ENCODE measurements at places on chromosomes 12 and 14.

DNA sequence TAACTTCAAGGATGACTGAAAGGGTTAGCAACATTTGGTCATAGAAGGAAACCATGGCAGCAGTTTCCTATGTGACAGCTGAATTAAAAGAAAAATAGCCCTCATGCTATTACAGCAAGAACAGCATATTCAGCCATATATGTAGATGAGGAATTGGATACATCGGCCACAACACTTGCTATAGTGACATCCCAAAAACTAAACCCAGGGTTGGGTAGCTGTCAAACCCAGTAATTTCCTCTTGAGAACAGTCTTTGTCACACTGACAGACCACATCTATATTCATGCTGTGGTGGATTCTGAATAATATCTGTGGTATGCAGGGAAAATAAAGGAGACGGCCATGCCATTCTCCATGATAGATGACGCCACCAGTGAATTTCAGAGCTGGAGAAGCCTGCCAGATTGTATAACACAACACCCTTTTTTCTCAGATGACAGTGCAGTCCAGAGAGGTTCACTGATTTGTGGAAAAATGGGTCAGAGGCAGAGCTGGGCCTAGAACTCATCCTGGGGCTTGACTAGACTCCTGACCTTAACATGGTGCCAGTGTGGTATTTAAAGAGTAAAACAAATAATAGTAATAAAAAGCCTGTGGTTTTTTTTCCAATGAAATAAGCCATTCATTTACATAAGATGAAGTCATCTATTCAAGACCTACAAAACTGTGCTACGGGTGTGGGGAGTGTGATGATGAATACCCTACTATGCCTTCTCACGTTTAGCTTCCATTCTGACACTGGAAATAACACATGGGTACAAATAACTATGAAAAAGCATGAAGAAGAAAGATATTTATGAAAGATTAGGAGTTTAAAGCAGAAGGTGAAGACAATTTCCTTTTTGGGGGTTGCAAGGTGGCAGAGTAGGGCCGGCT, 32.3 kb downstream of the EFCAB11 start:
- no peak for DNase-seq

GRCh38 chr12:64269161-64269560, 47.1 kb upstream of the KICS2 start:
- DNase-seq, result no peak

GRCh38 chr14:81455390-81455789, 55.3 kb upstream of the STON2 start:
- no peak for DNase-seq

- DNase-seq, result no peak
These were observed 20.8 kb downstream of the SNRNP35 start for GRCh38 chr12:123478762-123479161.

DNA sequence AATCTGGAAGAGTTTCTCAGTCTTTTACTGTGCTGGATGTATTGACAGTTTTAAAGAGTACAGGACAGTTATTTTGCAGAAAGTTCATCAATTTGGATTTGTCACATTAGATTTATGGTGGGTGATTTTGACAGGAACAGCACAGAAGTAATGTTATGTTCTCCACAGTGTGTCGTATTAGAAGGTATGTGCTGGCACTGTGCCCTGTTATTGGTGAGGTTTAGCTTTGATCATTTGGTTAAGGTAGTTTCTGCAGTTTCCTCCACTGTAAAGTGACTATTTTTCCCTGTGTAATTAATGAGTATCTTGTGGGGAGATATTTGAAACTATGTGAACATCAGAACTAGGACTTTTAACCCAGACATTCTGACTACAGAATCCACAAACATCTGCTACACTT, 308.5 kb upstream of the TBX3 start:
- DNase-seq, result no peak

DNA sequence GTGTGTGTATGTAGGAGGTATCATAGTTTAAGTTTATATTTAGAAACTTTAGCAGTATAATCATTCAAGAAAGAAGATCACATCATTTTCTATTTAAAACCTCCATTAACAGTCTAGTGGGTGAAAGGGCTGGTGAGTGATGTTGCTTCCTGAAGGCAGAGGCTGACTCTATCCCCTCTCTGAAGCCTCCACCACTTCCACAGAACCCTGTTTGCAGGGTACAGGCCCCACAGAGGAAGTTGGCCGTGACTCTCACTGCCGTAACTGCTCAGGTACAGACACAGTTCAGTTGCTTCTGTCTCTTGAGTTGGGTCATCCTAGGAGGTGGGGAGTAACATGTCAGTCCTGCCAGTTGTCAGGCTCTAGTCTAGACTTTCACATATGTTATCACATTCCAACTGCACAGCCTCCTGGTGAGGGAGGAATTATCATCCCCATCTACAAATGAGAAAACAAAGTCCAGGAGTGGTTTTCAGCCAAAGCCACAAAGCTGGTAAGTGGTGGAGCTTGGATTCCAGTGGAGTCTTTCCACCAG, 31.5 kb downstream of the CFL2 start:
- DNase-seq, result no peak

DNA sequence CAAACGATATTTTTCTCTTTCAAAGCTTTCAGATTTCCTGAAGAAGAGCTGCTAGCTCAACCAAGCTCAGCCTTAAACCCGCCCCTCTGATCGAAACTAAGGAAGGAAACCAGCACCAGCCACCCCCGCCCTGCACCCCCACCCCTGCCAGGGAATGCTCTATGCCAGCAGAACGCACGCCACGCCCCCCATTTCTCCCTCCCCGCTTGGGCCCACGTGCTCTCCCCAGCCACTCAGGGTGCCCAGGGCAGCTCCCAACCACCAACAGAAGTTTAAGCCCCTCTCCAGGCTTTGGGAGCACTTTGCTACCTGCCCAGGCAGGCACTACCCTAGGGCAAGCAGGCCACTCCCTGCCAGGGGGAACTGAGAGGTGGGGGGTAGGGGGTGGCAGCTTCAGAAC, 18.8 kb upstream of the KRT78 start:
- DNase-seq, result no peak

- peak; percentile 32 for DNase-seq
These were observed 11.7 kb upstream of the INF2 start for GRCh38 chr14:104677512-104678332.

DNA sequence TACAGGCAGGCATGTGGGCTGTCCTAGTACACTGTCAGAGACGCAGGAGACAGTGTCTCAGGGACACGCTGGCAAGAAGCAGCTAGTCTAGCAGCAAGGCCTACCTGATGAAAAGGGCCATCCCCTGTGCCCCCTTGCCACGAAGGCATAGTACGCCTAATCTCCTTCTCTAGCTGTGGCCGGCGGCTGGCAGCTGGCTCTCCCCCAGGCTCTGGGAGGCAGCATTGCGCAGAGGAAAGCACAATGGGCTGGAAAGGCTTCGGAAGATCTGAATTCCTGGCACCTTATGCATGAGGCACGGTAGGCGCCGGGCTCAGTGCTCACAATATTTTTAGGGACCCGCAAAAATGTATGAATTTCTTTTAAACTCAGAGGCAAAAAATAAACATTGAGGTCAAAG, 16.0 kb upstream of the PLEKHH1 start:
- no peak for DNase-seq

GRCh38 chr12:116615141-116615861, 56.1 kb downstream of the MAP1LC3B2 start:
- DNase-seq, result no peak

- DNase-seq, result no peak
These were observed at the start of gene ZDHHC22 for GRCh38 chr14:77141214-77142004. Gene ZDHHC22, minus strand, starts transcription at chr14:77141791. Its CDS starts 2,053 bp downstream, at chr14:77139738.

DNA sequence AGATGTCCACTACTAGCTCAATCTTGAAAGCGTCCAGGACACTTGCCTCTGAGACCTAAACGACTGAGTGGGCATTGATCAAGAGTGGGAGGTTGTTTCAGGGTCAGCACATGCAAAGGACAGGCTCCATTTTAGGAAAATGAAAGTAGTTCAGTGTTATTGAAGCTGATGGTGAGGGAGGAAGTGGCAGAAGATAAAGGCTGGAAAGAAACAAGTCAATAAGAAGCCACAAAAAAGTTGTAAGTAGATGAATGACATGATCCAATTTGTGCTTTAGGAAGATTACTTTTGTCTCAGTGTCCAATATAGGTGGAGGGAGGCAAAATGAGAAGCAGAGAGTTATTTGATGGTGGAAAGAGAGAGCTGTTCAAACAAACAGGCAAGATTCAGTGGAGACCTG, 22.0 kb downstream of the GPR65 start:
- no peak for DNase-seq

GRCh38 chr14:99244367-99244901, 27.6 kb downstream of the BCL11B start:
- DNase-seq, result no peak

- DNase-seq, result no peak
These were observed 38.1 kb upstream of the CAPRIN2 start for GRCh38 chr12:30792648-30793499.
